Fibroblast of the aortic adventitia (primary cell): ENCODE measurements at places on chromosomes 3 and 15. TPM values are rescaled to one million over a fixed set of nuclear protein-coding genes. Genes with fewer than 3 reads are reported as not detected.

- DNase-seq = no peak
These were observed 79.4 kb downstream of the SENP7 start for GRCh38 chr3:101433652-101434051.

The HIGD1A gene
- 75.1 and 163 TPM in 2 replicates for total RNA-seq

The SCN5A gene
- total RNA-seq = 0.08 and 0.99 TPM in 2 replicates

The RAB6B gene
- 0.36 and 0.49 TPM in 2 replicates for total RNA-seq

- DNase-seq = no peak
These were observed 84.3 kb downstream of the FLNB start for GRCh38 chr3:58092521-58092920.

The NPAP1 gene
- 0.16 TPM in 1 of 2 replicates, not detected in the other for total RNA-seq

DNA sequence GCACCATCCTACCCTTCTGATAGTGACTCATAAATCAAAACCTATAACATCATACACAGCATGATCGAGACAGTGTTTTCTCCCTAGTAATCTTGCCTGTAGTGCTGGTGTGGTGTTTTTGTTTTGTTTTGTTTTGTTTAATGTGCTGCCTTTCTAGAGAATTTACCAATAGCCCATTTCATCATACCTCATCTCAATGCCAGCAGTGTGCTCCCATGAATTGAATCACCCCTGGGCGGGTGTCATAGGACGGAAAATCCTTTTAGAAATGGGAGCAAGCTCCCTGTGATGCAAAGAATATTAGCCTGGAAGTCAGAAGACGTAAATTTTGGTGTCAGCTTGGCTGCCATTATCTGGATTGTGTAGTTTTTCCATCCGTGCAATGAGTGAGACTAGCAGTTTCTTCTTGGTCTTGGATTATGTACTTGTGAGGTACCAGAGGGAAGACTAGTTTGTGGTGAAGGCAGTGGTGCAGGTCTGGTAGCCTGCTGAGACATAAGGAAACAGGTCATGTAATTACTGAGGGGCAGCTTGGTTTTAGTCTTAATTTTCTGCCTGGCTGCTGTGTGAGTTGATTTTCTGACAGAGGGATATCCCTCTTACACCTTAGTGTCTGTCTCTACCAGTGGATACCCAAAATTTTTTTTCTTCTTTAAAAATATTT lies 29.9 kb downstream of the IGSF10 start:
- peak; percentile 28 for DNase-seq

GRCh38 chr15:56654624-56655023 lies 78.7 kb downstream of the ZNF280D start:
- DNase-seq = peak; percentile 15

DNA sequence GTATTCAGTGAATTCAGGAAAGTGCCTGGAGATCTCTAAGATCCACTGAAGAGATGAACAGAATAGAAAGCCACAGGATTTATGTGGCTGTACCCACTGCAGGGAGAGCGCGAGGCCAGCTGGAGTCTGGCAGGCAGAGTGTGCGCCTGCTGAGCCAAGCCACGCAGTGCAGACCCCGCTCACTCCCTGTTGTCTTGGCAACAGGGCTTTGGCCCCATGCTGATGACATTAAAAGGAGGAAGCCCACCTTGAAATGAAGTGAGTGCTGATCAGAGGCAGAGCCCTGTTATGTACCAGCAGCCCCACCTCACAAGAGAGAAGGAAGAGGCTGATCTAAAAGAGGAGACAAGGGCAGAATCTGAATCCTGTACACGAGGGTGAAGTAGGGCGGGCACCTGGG lies 36.7 kb downstream of the PXYLP1 start:
- DNase-seq = no peak

The TUSC7 gene
- not detected in 2 replicates for total RNA-seq

- DNase-seq = no peak
These were observed 754.3 kb downstream of the MECOM start for GRCh38 chr3:168909260-168909659.

The GOLIM4 gene
- 50.0 and 76.9 TPM in 2 replicates for total RNA-seq

- DNase-seq = peak; percentile 1
These were observed 157.7 kb downstream of the CGGBP1 start for GRCh38 chr3:87901141-87901540.

GRCh38 chr15:89642106-89642505 lies 13.2 kb downstream of the KIF7 start:
- no peak for DNase-seq

DNA sequence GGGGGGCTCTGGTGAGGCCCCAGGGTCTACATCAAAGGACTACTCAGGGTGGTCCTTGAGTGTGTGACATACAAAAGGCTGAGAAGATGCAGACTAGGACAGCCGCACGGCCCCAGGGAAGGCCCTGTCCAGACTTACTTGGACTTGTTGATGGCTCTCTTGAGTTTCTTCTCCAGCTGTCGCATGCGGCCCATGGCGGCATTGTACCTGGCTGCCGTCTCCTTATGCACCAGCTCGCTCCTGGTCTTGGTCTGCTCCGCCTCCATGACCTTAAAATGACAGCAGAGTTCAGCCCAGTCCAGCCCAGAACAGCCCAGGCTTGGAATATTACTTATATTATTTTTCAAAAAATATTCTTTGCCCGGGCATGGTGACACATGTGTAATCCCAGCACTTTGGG lies 56.0 kb downstream of the CAPN7 start:
- DNase-seq = no peak

DNA sequence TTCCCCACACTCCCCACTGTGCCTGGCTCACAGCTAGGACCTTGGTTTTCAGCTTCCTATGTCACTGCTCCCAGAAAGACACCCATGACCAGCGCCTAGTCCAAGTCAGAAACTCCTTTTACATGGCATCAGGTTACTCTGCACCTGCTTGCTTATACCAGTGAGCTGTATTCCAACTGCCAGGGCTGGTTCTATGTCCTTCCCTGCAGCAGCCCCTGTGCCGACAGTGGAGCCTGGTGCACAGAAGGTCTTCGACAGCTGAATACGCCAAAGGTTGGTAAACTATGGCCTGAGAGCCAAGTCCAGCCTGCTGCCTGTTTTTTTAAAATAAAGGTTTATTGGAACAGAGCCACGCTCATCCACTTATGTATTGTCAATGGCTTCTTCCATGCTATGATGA lies 102.5 kb downstream of the IQSEC1 start:
- no peak for DNase-seq

The CHST13 gene
- 0.09 TPM in 1 of 2 replicates, not detected in the other for total RNA-seq

DNA sequence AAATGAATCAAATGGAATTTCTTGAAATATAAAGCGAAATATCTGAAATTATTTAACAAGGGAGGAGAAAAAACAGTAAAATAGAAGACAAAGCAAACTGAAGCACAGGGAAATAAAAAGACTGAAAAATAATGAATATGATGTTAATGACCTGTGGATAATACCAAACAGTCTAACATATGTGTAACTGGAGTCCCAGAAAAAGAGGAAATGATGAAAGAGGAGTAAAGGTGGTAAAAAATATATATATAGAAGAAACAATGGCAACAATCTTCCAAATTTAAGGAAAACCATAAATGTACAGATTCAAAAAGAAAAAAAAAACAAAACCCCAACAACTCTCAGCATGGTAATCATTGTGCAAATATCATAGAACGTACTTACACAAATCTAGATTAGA lies 21.2 kb downstream of the UBE3A start:
- DNase-seq = no peak

The RARRES1 gene
- total RNA-seq = 39.3 and 47.8 TPM in 2 replicates

- no peak for DNase-seq
These were observed 182.1 kb upstream of the ANKRD28 start for GRCh38 chr3:15979900-15980299.

DNA sequence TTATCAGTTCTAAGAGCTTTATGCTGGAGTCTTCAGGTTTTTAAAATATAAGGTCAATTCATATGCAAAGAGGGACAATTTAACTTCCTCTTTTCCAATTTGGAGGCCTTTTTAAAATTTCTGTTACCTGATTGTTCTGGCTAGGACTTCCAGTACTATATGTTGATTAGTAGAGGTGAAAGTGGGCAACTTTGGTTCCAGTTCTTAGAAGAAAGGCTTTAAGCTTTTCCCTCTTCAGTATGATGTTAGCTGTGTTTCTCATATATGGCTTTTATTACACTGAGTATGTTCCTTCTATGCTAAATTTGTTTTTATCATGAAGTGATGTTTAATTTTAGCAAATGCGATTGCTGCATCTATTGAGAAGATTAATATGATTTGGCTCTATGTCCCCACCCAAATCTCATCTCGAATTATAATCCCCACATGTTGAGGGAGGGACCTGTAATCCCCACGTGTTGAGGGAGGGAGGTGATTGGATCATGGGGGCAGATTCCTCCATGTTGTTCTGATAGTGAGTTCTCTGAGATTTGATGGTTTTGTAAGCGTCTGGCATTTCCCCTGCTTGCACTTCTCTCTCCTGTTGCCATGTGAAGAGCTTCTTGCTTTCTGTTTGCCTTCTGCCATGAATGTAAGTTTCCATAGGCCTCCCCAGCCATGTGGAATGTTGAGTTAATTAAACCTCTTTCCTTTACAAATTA lies 33.8 kb downstream of the FAIM start:
- DNase-seq = no peak

- DNase-seq = no peak
These were observed 53.2 kb downstream of the TMEM212 start for GRCh38 chr3:171896316-171896715.
